ENCODE measurements at places on chromosomes 6 and 20. TPM values are rescaled to one million over a fixed set of nuclear protein-coding genes. Genes with fewer than 3 reads are reported as not detected.

- no peaks in the 10 kb centered on the region for H3K36me3 ChIP-seq
- H3K4me3 ChIP-seq, result no peak overlapping the region
- no peaks in the 10 kb centered on the region for H3K4me1 ChIP-seq
- H3K27ac ChIP-seq, result no peak overlapping the region
- no peak for DNase-seq
These were observed 136.5 kb downstream of the DOK5 start for GRCh38 chr20:54611708-54612412.

DNA sequence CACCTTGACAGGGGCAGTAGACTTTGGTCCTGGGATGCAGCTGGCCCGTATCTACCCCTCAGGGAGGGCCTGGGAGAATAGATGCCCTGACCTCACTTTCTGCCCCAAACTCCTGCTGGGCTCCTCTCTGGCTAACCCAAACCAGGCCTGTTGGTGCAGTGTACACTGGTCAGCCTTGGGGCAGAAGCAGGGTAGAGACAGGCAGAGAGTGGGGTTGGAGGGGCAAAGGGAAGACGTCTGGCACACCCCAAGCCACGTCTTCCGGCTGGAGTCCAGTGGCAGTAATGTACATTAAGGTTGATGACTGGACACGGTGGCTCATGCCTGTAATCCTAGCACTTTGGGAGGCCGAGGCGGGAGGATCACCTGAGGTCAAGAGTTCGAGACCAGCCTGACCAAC is 9.3 kb downstream of the DDR1 start:
- no peaks in the 10 kb centered on the region for H3K36me3 ChIP-seq
- DNase-seq, result no peak
- H3K4me1 ChIP-seq, result no peaks in the 10 kb centered on the region

DNA sequence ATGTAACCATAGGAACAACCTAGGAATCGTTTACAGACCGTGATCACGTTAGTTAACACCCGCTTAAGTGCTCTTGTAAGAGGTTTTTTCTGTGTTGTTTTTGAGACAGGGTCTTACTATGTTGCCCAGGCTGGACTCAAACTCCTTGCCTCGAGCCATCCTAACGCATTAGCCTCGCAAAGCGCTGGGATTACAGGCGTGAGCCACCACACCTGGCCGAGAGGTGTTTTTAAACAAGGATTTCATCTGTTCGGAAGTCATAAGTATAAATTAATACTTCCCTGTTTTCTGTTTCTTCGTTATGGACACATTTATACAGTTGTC is 727 bp downstream of the MRS2 start:
- H3K4me3 ChIP-seq, result peak overlapping the region; percentile 89
- no peaks in the 10 kb centered on the region for H3K27me3 ChIP-seq
- no peaks in the 10 kb centered on the region for H3K36me3 ChIP-seq

DNA sequence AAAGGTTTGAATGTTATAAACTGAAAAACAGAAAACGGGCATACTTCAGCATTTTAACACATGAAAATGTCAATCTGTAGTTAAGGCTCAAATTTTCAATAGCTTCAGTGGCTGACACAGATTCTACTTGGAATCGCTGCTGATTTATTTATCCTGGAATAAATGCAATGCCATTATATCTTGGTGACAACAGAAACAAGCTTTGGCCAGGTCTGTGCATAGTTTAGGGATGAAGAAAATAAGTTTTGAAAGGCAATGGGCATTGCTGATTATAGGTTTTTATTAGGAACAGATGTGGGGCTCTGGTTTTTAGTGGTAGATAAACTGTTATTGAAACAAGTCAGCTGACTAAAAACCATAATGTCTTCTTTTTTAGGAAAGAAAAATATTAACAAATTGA is 96.8 kb upstream of the SOX4 start:
- no peaks in the 10 kb centered on the region for H3K36me3 ChIP-seq
- peak overlapping the region; percentile 60 for H3K27ac ChIP-seq
- no peaks in the 10 kb centered on the region for H3K27me3 ChIP-seq

DNA sequence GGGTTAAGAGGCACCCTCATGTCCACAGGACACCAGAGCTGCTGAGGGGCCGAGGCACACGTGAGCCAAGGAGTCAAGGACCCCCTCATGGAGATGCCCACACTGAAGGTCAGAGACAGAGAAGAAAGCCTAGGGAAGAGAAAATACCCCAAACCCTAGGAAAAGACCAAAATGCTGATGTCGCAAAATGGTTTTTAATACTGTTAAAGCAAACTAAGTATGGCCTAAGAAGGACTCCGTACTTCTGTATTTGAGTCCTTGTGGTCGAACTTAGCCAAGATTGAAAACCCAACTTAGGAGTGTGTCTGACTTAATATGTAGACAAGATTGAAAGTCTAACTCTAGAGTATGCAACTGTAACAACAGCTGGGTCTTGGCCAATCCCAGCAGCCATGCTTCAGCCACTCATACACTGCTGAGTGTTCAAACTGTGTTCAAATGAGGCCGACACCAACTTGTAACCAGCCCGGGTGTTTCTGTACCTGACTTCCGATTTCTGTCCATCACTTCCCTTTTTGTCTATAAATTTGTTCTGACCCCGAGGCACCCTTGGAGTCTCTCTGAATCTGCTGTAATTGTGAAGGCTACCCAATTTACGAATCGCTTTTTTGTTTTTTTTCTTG is 92.6 kb upstream of the AGPAT4 start:
- no peaks in the 10 kb centered on the region for H3K4me1 ChIP-seq
- no peak overlapping the region for H3K4me3 ChIP-seq
- no peaks in the 10 kb centered on the region for H3K36me3 ChIP-seq

DNA sequence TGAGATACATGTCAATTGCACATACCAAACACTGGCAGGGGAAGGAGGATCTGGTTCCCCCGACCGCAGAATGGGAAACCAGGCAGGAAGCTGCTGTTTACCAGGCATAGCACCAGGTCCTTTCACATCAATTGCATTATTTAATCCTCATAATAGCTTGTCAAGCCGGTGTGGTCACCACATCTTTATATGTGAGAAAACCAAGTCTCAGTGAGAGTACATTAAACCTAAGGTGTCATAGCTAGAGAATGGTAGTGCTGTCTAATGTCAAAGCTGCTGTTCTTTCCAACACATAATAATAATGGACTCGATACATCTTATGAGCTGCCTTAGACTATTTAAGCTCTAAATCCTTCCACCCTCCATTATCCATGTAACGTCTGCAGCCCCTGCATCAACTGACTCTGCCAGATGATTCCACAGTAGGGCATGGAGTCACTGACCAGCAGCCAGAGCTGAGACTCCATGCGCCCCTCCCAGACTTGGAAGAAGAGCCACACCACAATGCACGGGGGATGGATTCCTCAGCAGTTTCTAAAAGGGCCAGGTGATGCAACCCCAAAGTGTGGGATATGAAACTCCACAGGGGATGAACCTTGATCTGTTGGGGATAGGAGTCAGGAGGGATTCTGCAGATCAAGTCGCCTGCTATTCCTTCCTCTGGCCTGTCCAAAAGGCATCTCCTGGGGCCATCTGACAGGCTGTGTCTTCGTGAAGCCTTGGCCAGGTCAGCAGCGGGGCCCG is 71.8 kb downstream of the GPR6 start:
- H3K36me3 ChIP-seq, result no peaks in the 10 kb centered on the region
- H3K27me3 ChIP-seq, result no peaks in the 10 kb centered on the region
- no peak overlapping the region for H3K27ac ChIP-seq
- no peak for DNase-seq

GRCh38 chr6:50524341-50524740 is 189.0 kb upstream of the TFAP2D start:
- no peak for DNase-seq
- no peaks in the 10 kb centered on the region for H3K4me1 ChIP-seq
- H3K27ac ChIP-seq, result no peak overlapping the region
- H3K4me3 ChIP-seq, result no peak overlapping the region

GRCh38 chr6:24458134-24458533 is 31.2 kb downstream of the GPLD1 start:
- DNase-seq, result no peak
- no peak overlapping the region for H3K27ac ChIP-seq
- no peaks in the 10 kb centered on the region for H3K36me3 ChIP-seq
- H3K27me3 ChIP-seq, result no peaks in the 10 kb centered on the region

- DNase-seq, result no peak
- no peaks in the 10 kb centered on the region for H3K27me3 ChIP-seq
- H3K4me3 ChIP-seq, result no peak overlapping the region
- H3K4me1 ChIP-seq, result peaks cover 8% of the 10 kb centered on the region
These were observed 64.6 kb downstream of the MAN1A1 start for GRCh38 chr6:119284861-119285521.

GRCh38 chr20:61092251-61092650 is 159.8 kb upstream of the CDH4 start:
- no peak for DNase-seq
- no peaks in the 10 kb centered on the region for H3K36me3 ChIP-seq
- H3K27me3 ChIP-seq, result no peaks in the 10 kb centered on the region

GRCh38 chr6:15621203-15622044 is 41.4 kb downstream of the DTNBP1 start:
- no peak overlapping the region for H3K4me3 ChIP-seq
- DNase-seq, result no peak
- peak overlapping the region; percentile 47 for H3K27ac ChIP-seq
- no peaks in the 10 kb centered on the region for H3K27me3 ChIP-seq
- no peaks in the 10 kb centered on the region for H3K36me3 ChIP-seq

DNA sequence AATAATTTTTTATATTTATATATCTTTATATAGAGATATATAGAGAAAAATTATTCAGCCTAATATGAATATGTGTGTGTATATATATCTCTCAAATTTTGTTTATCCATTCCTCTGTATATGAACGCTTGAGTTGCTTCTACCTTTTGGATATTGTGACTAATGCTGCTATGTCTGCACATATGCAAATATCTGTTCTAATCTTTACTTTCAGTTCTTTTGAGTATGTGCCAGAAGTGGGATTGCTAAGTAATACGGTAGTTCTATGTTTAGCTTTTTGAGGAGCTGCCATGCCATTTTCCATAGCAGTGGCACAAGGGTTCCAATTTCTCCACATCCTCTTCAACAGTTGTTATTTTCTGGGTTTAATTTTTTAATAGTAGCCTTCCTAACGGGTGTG is 72.8 kb upstream of the CEP85L start:
- H3K27me3 ChIP-seq, result no peaks in the 10 kb centered on the region
- no peaks in the 10 kb centered on the region for H3K36me3 ChIP-seq
- no peak overlapping the region for H3K27ac ChIP-seq
- DNase-seq, result no peak
- no peaks in the 10 kb centered on the region for H3K4me1 ChIP-seq
- no peak overlapping the region for H3K4me3 ChIP-seq

DNA sequence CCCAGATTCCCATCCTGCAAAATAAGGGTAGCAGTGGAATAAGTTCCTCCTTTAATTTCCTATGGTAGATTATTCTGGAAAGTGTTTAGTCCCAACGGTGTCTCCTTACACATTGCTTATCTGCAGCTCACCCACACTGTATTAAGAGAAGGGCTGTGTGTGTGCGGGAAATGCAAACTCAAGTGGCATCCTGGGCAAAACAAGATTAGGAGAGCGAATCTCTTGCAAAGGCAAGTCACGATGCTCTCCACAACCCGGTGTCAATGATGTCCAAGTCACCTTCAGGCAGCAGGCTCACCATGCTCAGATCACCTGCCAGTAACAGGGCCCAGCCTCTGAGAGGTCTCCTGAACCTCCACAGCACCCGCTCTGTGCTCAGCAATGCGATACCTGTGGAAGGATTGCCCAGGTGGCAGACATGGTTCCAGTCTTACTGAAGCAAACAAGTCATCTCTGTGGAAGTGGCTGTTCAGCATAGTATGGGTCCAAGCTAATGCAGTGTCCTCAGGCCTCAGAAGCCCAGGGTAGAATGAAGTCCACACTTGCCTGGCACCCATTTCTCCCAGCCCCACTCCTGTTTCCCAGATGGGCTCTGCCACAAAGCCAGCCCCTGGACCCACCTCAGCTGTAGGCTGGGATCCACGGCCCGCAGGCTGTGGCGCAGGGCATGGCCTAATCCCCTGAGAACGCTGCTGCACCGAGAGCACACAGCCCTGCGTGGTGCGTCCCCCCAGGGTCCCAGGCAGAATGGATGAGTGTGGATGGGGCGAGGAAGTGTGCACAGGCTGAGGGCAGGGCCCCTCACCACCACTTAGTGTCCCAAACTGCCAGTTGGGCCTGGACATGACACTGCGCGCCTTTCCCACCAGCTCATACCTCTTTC is 101.2 kb downstream of the PXDC1 start:
- no peak for DNase-seq
- H3K36me3 ChIP-seq, result no peaks in the 10 kb centered on the region
- no peak overlapping the region for H3K4me3 ChIP-seq
- H3K27me3 ChIP-seq, result no peaks in the 10 kb centered on the region
- H3K27ac ChIP-seq, result no peak overlapping the region
- no peaks in the 10 kb centered on the region for H3K4me1 ChIP-seq

- H3K27ac ChIP-seq, result no peak overlapping the region
- no peaks in the 10 kb centered on the region for H3K36me3 ChIP-seq
- no peaks in the 10 kb centered on the region for H3K4me1 ChIP-seq
- no peaks in the 10 kb centered on the region for H3K27me3 ChIP-seq
- DNase-seq, result no peak
These were observed 28.9 kb upstream of the ASF1A start for GRCh38 chr6:118865100-118865391.

TFAP2B gene
- total RNA-seq, result not detected

GRM1 gene
- not detected for total RNA-seq

GSTA3 gene
- not detected for total RNA-seq

UFL1 gene
- total RNA-seq, result 53.0 TPM

All from uterus (tissue), 4 donors.